ENCODE measurements at places on chromosomes 13 and 19. TPM values are rescaled to one million over a fixed set of nuclear protein-coding genes. Genes with fewer than 3 reads are reported as not detected.
A peak's percentile ranks its signal among the peaks of the same experiment; 100 is the strongest.

DNA sequence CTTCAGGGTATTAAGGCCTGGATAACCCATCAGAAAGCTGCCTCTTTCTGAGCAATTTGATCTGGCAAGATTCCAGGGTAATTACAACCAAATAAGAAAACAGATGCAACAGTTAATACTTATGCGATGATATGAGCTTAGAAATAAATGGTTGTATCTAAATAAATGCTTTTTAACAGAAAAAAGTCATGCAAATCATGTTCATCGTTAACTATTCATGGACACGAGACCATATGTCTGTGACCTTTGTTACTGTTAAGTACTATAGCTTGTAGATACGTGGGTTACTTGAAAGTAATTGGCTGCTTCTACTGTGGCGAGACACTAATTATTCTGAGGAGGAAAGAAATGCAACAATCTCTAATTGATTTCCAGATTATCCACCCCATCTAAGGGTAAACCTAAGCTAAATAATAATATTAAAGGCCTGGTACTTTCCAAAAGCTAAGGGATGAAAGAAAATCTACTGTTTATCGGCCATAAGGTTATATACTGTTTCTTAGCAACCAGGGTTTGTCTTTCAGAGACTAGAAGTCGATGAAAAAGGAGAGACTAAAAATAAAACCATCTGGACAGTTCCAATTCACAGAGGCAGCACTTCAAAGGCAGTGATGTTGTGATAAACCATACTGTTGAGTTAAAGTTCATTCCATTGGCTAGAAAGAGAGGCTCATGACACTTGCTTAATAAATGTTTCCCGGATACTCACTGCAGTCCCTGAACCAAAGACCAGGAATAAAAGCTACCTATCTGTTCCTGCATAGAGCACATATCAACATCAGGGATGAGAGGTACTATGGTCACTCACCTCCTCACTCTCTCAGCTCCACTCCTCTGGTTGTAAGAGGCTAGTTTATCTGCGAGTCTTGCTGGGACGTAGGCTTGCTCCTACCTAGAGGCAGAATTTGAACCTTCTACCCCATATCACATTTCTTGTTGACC is 1.5 kb downstream of the EPSTI1 start:
- DNase-seq = no peak

The CYP2S1 gene
- total RNA-seq = 1.6 TPM

DNA sequence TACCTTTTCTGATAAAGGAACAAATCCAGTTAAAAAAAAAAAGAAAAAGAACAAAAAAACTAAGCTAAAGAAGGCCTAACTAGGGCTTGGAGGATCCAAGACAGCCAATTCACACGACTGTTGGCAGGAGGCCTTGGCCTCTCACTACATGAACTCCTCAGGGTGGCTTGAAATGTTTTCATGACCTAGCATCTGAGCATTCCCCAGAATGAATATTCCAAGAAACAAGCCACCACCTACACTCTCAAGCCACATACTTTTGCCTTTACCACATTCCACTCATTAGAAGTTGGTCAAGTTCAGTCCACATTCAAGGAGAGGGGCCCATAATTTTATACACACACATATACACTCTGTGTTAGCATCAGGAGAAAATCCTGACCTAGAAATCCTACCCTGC is 97.6 kb upstream of the SIAH3 start:
- no peak for DNase-seq

GRCh38 chr13:70042193-70042592 is 65.4 kb upstream of the ATXN8OS start:
- no peak for DNase-seq

The MCEMP1 gene
- 0.70 TPM for total RNA-seq

DNA sequence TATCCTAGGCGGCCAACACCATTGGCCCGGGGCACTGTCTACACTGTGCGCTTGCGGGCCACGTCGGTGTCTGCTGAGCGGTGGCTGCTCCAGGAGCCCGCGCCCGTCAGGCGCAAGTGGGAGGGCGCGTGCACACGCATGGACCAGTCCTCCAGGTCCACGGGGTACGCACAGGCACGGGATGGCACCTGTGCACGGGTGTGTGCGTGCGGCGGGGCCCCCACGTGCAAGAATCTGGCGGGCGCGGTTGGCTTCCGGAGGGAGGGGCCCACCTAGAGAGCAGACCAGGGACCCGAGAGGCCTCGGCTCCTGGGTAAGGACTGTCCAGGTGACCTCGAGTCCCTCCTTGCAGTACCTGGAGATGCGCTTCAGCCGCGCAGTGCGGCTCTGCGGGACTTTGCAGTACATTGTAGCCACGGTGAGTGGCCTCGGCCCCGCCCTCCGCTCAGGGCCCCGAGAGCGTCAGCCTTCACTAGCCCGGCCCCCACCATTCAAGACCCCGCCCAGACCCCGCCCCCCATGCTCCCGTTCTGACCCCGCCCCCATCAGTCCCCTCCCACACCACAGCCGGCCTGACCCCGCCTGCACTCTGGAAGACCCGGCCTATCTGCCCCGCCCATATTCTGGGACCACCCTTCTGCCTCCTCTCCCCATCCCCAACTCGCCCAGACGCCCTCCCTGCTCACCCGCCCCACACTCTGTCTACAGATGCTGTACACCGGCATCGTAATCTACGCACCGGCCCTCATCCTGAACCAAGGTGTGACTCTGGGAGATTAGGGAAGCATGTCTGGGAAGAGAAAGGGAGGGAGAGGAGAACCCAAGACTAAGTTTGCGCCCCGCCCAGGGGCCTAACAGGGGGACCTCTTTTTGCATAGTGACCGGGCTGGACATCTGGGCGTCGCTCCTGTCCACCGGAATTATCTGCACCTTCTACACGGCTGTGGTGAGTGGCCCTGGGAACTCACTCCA is 2.3 kb downstream of the SLC5A5 start:
- DNase-seq = no peak

The PSG5 gene
- not detected for total RNA-seq

DNA sequence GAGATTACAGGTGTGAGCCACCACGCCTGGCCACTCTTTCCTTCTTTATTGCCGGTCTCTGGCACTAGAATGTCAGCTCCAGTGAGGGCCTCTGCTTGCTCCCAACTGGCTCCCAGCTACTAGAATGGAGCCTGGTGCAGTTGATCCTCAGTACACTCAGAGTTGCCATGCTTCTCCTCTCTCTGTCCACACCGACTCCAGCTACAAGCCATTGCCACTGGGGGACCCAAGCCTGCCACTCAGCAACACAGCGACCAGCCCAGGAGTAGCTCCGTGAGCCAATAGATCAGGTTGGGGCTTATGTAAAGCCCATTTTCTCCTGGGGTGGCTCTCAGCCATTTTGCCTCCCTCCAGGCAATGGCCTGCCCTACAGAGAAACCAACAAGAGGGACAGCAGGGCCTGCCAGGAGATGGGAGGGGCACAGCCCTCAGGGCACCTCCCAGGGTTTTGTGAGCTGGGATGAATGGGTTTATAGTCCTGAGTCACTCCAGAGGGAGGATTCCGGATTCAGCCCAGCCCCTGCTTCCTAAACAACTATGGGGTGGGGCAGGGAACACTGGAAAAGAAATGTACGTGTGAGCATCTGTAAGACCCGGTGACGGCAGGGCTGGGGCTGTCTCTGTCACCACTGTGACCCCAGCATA is 36.5 kb downstream of the OPA3 start:
- no peak for DNase-seq

- no peak for DNase-seq
Measured at GRCh38 chr13:36360903-36361302, 14.7 kb upstream of the SPART start.

DNA sequence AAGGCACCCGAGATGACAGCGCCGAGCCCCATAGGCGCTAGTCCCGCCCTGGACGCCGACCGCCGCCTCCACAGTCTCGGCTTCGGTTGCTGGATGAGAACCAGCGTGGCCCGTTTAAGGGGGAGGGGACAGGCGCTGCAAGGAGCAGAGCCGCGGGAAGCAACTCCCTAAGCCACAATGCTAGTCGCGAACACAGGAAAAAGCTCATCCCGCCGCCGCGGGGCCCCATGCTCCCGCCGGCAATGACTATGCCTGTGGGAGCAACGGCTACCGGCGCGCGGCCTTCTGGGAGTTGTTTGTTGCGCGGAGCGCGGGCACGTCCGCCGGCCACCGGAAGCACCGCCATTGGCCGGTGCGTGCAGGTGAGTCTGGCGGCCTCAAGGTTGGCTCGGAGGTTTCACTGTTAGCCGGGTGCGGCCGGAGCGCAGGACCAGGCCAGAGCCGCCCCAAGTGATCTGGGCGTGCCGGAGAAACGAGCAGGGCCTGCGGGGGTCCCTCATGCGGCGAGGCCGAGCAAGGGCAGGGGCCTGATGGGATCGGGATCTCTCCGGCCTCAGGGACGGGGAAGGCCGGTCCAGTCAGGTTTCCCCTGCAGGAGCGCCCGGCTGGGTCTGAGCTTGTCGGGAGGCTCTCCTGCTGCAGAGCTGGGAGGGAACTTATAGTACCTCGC is at the start of gene ZNF544:
Gene ZNF544, plus strand, starts transcription at position 330 of the 670 bp plus-strand sequence. CDS start 15,110 bp downstream, outside the sequence.
- peak; percentile 63 for DNase-seq

- no peak for DNase-seq
Measured at GRCh38 chr13:95250961-95251360, 50.3 kb downstream of the ABCC4 start.

The ZNF227 gene
- total RNA-seq = 6.9 TPM

The KMT2B gene
- total RNA-seq = 12.9 TPM

DNA sequence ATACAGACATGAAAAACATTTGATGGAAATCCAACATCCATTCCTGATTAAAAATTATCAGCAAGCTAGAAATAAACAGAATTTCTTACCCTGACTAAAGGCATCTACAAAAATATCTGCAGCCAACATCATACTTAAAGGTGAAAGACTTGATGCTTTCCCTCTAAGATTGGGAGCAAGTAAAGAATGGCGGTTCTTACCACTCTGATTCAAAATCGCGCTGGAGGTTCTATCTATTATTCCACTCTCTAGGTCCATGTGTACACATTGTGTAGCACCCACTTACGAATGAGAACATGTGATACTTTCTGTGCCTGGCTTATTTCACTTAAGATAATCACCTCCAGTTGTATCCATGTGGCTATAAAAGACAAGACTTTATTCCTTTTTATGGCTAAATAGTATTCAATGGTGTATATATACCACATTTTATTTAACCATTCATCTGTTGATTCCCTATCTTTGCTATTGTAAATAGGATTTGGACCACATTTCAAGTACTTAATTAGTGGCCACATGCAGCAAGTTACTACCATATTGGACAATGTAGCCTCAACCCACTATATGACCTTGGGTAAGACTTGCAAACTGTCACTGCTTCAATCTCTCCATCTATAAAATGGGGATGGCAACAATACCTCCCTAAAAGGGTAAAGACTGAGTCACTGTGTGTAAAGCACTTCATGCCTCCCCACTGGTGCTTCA is 38.4 kb upstream of the CYP2A7 start:
- DNase-seq = no peak

DNA sequence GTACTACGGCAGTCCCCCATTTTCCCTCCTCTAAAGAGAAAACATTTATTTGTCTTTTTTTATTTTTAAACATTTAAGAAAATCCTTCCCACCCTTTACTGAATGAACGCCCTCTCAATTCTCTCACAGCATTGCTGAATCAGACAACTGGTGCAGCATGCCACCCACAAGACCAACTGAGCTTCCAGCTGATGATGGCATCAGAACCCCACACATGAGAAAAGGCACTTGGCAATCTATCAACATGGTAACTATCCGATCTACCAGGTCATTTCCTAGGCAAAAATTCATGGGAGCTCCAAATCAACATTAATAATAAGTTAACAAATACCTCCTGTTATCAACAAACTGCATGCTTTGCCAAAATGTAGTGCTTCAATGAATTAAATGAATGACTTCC is 43.1 kb downstream of the LHFPL6 start:
- DNase-seq = no peak

The MATK gene
- total RNA-seq = 1.5 TPM

- DNase-seq = no peak
Measured at GRCh38 chr13:100738176-100738855, 63.7 kb upstream of the TMTC4 start.

DNA sequence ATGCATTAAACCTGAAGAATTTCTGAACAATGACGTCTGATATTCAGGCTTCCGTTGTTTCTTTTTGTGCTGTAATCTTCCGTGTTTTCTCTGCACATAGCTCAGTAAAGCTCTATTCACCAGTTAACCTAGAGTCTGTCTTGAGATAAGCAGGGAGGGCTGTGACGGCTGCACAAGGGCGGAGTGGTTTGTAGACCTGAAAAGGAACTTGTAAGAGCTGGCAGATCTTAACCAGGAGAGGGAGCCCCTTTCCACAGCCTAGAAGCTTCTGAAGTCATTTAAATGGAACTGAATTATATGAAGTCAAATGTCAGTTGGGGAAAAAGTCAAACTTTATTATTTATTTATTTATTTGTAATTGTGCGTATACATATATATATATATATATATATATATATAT is 27.5 kb downstream of the DPRX start:
- no peak for DNase-seq

DNA sequence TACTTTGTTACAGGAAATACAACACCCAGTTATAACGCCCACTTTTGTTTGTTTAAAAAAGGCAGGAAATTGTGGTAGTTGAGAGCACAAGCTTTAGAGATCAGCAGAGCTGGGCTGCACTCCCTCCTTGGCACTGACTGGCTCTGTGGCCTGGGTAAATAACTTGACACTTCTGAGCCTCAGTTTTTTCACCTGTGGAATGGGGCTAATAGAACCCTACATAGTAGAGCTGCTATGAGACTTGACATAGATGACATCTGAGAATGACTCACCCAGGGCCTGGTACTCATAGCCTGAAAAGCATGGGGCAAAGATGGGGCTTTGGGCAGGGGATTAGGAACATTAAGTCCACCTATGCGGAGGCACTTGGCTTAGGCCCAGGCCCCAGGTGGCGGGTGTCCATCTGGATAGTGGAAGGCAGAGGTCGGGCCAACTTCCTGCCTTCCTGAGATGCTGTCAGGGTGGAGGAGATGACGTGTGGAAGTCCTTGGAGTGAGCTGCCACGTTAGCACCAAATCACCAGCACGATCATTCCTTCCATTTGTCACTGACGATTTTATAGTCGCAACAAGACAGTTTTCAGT is 159.1 kb downstream of the KATNAL1 start:
- DNase-seq = no peak

GRCh38 chr13:25281935-25282332 is 5.4 kb downstream of the MTMR6 start:
- no peak for DNase-seq

The ICAM5 gene
- total RNA-seq = 1.7 TPM

GRCh38 chr19:50266041-50266440 is 62.6 kb downstream of the MYH14 start:
- no peak for DNase-seq

GRCh38 chr19:46482631-46483030 is 11.3 kb upstream of the PNMA8A start:
- no peak for DNase-seq

The SYT3 gene
- 0.59 TPM for total RNA-seq

- DNase-seq = no peak
Measured at GRCh38 chr19:2700660-2701360, 1.7 kb downstream of the GNG7 start.

All from right atrium auricular region (tissue), 2 donors.